Stimulated activated CD8-positive, alpha-beta memory T cell treated with anti-CD3 and anti-CD28 coated beads, Interleukin-7, amount 100 ng/mL, for 1 hour (primary cell): ENCODE measurements at places on chromosomes 11 and 22.

DNA sequence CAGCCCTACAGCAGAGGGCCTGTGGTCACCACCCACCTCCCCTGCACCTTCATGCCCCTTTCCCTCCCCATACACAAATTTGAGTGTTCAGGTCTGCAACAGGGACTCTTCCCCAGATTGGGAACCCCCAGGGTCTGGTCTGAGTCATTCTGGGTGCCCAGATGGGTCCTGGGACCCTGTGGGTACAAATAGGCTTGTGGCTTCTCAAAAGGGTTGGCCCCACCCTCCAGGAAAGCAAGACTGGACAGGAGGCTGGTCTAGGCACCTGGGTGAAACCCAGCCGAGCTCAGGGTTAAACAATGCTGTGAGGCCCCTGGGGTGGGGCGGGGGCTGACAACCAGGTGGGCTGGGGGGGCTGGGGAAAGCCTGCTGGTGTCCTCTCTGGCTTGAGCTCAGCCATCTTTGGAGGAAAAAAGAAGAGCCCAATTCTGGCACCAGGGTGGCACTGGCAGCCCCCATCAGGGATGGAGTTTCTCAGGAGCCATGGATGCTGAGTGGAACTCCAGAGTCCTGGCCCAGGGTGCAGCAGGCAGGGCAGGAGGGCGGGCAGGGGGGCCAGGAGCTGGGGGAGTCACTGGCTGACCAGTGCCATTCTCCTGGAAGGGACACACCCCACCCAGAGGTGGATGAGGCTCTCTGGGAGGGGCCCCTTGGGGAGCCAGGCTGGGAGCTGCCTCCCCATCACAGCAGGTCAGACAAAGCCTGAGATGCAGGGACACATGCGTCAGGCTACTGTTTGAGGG is 1.1 kb downstream of the SEPTIN5 start:
- no peak for DNase-seq

DNA sequence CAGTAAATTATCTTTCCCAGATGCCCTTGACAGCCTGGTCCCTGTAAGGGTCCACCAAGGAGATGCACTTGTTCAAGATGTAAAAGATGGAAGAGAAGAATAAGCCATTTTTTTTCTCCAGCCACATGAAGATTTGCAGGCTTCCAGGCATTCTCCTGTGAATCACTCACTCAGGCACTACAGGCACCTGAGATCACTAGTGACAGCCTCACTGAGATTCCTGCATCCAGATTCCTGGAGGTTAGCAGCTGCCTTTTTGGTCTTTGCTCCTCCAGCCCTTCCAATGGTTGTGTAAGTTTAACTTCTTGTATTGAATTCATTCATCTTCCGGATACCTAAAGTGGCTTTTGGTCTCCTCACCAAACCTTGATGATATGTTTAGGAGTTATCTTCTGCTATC is 630.2 kb upstream of the CADM1 start:
- no peak for DNase-seq

GRCh38 chr11:26860091-26860780 is 133.7 kb upstream of the FIBIN start:
- no peak for DNase-seq

DNA sequence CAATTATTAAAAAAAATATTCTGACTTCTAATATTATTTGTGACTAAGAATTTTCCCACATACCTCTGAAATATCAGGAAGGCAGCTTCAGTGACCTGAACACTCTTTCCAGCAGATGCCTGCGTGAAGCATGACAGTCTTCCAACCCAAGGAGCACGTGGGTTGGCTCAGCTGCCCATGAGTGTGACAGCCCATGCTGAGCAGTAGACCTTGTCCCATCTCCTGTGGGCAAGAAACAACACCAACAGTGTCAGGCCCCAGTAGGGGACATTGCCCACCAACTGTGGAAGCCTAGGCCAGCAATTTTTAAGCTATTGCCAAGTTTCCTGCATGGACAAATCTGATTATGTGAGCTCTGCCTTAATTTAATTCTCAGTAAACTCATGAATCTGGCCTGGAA is 66.4 kb upstream of the OLFML1 start:
- DNase-seq: no peak

GRCh38 chr11:1012740-1013630 is 23.5 kb downstream of the MUC6 start:
- no peak for DNase-seq

DNA sequence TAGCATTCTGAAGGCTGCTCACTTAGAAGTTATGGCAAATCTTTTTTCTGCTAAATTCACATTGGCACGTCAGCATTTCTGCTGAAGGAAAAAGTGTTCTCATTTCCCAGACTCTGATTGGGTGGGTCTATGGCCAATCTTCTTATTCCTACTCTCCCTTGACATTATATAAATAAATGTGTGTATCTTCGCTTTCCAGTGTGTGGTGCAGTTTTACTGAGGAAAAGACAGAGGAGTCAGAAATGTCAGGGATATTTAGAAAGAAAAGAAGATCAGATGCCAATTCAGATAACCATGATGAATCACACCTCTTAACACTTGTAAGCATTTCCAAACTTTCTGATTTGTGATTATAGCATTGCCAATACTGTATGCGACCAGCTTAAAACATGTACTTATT is 3.2 kb upstream of the BDNF start:
- DNase-seq: no peak

DNA sequence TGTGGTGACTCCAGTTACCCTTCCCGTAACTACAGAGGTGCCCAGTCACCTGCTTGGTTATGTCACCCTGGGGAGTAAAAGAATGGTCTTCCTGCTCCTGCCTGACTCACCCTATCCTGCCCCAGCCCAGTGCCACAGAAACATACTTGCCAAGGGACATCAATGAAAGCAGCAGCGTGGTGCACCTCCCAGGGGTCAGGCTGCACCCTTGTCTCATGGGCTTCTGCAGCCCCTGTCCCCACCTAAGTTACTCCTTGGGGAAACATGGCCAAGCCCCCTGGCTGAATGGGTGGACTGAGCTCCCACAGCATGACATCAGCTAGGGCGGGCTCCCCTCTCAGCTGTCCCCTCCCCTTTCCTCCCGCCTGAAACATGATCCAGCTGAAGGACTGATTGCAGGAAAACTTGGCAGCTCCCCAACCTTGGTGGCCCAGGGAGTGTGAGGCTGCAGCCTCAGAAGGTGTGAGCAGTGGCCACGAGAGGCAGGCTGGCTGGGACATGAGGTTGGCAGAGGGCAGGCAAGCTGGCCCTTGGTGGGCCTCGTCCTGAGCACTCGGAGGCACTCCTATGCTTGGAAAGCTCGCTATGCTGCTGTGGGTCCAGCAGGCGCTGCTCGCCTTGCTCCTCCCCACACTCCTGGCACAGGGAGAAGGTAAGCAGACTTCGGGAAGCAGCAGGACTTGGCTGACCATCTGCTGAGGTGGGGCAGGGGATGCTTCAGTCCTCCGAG is at the start of gene HTR3A:
HTR3A (plus strand) TSS at position 368 of the 730 bp plus-strand sequence; CDS start at position 586, 218 bp downstream.
- no peak for DNase-seq

- DNase-seq: no peak
Observed at GRCh38 chr11:7520011-7520942, 6.5 kb downstream of the PPFIBP2 start.

GRCh38 chr11:44633641-44634040 is 68.2 kb downstream of the CD82 start:
- DNase-seq: no peak

DNA sequence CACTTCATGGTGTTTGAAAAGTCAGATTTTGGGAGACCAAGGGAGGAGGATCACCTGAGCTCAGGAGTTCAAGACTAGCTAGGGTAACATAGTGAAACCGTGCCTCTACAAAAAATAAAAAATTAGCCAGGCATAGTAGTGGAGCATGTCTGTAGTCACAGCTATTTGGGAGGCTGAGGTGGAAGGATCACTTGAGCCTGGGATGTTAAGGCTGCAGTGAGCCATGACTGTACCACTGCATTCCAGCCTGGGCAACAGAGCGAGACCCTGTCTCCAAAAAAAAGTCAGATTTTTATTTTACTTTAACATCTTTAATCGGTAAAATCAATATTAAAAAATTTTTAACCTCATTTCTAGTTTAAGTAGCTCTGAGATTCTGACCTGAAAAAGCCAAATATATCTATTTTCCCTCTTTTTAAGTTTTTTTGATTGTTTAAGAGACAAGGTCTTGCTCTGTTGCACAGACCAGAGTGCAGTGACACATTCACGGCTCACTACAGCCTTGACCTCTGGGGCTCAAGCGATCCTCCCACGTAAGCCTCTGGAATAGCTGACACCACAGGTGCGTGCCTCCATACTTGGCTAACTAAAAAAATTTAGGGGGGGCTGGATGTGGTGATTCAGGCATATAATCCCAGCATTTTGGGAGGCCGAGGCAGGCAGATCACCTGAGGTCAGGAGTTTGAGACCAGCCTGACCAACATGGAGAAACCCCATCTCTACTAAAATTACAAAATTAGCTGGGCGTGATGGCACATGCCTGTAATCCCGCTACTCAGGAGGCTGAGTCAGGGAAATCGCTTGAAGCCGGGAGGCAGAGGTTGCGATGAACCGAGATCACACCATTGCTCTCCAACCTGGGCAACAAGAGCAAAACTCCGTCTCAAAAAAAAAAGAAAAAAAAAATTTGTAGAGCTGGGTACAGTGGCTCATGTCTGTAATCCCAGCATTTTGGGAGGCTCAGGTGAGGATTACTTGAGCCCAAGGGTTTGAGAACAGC is 48.4 kb downstream of the SFI1 start:
- no peak for DNase-seq

DNA sequence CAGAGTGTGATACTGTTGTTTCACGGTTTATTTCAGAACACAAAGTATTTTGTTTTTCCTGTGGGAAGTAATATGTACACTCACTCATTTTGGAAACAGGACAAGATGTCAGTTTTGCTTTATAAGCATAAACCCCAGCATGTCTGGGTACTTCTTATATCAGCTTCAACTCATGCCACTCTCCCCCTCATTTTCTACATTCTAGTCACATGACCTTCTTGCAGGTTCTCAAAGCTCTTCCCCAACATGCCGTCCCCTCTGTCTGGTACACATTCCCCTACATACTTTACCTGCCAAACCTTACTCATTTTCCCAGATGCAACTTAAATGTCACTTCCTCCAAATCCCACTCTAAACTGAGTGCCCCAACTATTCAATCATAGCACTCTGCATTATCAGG is 1.6 kb upstream of the CTR9 start:
- DNase-seq: no peak

DNA sequence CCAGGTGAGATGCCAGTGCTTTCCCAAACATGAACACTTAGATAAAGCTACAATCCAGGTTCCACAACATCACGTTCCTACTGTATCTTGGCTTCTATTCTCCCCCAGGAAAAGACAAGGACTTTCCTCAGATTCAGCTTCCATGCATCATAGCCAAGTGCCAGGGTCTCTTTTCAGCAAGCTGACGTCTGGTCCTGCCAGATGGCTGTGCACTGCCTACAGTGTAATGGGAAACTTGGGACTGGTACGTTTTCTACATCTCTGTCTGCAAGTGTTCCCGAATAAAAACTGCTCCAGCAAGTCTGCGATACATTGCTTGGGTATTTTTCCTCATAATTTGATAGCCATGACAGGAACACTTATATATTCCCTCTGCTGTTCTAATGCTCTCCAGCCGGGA is 412.5 kb downstream of the FAM181B start:
- DNase-seq: no peak

GRCh38 chr22:20319041-20319744 is 667 bp downstream of the DGCR6L start:
- DNase-seq: no peak

DNA sequence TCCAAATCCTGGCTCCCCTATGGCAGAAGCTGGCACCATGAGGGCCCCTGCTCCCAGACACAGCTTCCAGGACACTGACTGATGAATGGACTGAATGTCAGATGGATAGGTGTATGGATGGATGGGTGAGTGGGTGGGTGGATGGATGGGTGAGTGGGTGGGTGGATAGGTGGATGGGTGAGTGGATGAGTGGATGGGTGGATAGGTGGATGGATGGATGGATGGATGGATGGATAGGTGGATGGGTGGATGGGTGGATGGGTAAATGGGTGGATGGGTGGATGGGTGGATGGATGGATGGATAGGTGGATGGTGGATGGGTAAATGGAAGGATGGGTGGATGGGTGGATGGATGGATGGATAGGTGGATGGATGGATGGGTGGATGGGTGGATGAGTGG is 4.3 kb downstream of the FGF3 start:
- DNase-seq: no peak

GRCh38 chr22:38773363-38773946 is 17.7 kb upstream of the SUN2 start:
- DNase-seq: no peak

DNA sequence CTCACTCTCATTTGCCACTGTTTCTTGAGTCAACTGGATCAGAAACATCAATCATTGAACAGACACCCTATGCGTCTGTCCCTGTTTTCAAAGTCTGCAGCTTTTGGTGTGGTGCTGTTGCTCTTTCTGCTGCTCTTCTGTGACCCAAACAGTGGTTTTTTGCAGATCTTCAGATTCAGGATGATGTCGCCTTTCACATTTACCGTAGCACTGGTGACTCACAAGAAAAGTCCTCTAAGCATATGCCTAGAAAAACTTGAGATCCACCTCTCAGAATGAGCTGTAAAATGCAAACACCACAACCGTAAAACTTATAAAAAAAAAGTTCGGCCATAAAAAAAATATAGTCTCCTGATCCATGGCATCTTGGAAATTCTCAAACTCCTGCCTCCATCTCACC is 400.4 kb downstream of the NTM start:
- no peak for DNase-seq

DNA sequence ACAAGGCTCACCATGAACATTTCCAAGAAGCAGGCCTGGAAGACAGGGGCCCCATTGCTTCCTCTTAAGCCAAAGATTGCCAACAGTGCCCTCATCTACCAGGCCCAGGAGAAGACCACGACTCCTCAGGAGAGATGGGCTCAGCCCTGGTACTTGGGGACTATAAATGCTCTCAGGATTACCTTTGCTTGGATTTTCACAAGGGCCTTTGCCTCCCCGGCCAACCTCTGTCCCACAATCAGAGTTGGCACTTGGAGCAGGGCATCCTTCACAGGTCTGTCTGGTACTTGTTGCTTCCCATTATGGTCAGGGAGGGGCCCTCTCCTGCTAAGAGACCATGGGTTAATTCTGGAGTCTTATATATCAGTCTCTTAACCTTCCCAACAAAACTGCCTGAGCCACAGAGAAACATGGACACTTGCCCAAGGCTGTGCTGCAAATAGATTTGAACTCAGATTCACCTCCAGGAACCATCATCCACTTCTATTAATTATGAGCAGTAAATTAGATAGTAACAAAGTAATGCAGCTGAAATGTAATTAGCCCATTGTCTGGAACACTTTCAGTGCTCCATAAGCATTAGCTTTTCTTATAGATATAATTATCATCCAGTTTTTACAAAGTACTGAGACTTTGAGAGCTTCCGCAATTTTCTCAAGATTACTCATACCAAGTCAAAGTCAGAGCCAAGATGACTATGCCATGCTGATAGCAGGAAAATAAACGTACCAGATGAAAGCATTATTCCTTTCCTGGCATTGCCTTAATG is 33.5 kb downstream of the POU2AF3 start:
- DNase-seq: no peak

- no peak for DNase-seq
Observed at GRCh38 chr22:46518038-46518437, 19.4 kb downstream of the CELSR1 start.

DNA sequence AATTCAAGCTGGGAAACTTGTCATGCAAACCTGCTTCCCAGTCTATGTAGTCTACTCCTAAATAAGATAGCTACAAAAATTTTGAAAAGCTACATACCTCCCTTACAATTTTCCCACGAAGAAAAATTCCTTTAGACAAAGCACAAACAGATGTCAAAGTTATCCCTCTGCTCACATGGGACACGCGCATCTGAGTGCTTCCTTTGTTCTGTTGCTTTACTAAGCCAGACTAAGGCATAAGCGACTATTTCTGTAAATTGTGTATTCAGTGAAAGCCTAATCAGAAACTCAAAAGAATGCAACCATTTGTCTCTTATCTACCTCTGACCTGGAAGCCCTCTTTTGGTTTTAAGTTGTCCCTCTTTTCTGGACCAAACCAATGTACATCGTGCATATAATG is 583.7 kb upstream of the B3GAT1 start:
- no peak for DNase-seq
